ENCODE measurements at places on chromosomes 1 and 21.
A peak's percentile ranks its signal among the peaks of the same experiment; 100 is the strongest.

DNA sequence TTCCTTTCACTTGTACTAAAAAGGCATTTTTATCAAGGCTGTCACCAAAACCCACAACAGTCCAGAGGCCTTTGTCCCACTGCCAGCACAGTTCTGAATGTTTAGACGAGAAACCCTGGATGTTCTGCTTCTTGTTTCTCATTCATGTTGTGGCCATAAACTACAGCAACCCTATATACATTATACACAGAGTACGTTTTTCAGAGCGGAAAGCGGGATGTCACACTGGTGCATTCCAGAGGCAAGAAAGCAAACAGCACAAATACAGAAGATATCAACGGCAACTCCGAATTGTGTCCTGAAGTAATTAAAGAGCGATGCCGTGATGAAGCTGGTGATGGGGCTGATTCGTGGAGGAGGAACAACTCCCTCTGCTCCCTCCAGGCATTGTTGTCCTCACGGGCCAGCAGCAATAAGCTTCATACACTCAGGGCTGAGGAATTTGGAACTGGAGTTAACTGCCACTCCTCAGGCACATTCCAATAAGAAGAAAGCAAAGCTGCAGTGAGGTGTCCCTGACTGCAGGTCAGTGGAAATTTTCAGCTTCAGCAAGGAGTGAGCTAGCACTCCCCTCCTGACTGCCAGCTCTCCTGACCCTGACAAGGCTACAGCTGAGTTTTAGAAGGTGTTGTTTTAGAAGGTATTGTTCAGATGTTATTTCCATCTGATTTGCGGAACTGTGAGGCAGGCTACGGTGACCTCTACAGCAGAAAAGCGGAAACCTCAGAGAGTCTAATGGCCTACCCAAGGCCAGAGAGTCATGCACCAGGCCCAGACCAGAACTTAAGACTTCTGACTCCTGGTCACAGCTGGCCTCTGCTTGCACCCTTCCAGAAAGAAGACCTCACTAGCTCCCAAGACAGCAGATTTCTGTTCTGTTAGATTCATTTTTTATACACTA is 149.0 kb downstream of the TGFBR3 start:
- no peak for DNase-seq

DNA sequence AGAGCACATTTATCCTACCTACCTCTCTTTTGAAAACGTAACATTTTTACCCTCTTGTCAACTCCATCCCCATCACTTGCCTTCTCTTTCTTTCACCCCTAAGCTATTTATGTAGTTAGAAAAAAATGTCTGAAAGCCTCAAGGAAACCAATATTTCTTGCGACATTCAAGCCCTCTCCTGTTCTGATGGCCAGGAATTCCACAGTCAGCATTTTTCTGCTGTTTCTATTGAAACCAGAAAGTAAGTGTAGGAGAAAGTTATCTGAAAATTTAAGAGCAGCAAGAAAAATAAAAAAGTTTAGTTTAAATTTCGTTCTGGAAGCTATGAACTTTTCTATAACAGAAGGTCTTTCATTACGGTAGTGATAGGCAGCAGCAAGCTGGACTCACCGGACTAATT is 247.6 kb upstream of the PBX1 start:
- DNase-seq, result no peak

GRCh38 chr1:56320464-56321149 is 258.8 kb downstream of the PLPP3 start:
- no peak for DNase-seq

DNA sequence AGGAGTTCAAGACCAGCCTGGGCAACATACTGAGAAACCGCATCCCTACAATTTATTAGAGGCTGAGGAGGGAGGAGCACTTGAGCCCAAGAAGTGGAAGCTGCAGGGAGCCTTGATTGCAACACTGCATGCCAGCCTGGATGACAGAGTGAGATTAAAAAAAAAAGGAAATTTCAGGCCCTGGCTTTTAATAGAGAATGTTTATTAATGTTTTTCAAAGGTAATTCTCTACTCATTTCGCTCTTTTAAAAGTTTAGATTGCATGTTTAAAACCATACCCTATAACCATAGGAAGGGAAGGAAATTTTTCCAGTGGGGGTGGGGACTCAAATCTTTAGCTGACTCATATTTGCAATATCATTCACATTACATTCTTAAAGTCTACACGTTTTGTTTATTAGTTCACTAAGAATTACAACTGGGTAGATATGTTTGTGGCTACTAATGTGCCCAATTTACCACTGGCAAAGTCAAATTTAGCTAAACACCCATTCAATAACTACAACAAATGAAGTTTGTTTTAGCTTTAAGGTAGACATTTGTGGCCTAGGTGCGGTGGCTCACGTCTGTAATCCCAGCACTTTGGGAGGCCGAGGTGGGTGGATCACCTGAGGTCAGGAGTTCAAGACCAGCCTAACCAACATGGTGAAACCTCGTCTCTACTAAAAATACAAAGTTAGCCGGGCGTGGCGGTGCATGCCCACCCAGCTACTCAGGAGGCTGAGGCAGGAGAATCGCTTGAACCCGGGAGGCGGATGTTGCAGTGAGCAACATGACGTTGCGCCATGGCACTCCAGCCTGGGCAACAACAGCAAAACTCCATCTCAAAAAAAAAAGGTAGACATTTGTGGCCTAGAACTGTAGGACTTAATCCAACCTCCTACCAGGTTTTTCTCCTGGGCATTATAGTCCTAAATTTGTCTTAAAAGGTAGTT is 5.0 kb downstream of the KDM5B start:
- DNase-seq, result no peak

- peak; percentile 82 for DNase-seq
Measured at GRCh38 chr1:178238722-178239510, 145.0 kb downstream of the RASAL2 start.

DNA sequence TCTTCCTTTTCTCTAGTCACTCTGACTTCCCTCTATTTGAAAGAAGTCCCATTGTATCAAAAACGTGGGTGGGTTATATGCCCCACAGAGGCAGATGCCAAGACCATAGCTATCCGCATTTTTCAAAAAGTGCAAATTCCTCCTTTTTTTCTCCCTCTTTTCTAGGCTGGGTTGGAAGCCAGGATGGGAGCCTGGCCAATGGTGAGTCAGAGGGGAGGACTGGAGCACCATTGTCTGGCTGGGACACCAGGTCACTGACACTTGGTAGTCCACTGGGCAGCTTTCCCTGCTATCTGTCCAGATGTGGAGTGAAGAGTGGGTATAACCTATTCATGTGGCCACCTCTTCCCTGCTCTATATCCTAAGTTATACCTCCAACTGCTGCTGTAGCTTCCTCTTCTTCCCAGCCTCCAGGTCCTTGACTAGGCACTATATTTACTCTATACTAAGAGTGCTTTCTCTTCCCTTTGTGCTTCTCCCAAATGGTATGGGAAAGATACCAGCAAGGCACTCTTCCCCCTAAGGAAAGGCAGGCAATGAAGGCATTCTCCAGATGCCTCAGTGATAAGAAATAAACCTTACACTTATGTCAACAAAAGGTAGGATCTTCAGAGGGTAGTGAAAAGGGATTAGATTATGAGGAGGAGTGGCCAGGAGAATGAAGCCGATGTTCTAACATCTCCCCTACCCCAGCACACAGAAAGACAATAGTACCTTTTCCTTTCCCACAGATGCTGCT is 12.9 kb downstream of the PI4KB start:
- DNase-seq, result no peak
